ENCODE measurements at places on chromosomes 7 and 10.

- no peak for DNase-seq
These were observed 9.9 kb downstream of the SKIDA1 start for GRCh38 chr10:21515361-21516241.

DNA sequence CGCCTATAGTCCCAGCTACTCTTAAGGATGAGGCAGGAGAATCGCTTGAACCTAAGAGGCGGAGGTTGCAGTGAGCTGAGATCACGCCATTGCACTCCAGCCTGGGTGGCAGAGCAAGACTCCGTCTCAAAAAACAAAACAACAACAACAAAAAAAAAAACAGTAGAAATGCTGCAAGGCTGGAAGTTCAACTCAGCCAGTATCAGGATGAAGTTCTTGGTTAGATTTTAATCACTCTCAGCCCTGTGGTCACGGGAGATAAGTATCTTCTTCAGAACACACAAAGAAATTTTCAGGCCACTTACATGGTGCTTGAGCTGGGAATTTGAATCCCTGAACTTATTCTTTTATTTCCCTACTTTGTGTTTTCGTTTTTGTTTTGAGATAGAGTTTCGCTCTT lies 120.4 kb downstream of the MARCHF5 start:
- no peak for DNase-seq

DNA sequence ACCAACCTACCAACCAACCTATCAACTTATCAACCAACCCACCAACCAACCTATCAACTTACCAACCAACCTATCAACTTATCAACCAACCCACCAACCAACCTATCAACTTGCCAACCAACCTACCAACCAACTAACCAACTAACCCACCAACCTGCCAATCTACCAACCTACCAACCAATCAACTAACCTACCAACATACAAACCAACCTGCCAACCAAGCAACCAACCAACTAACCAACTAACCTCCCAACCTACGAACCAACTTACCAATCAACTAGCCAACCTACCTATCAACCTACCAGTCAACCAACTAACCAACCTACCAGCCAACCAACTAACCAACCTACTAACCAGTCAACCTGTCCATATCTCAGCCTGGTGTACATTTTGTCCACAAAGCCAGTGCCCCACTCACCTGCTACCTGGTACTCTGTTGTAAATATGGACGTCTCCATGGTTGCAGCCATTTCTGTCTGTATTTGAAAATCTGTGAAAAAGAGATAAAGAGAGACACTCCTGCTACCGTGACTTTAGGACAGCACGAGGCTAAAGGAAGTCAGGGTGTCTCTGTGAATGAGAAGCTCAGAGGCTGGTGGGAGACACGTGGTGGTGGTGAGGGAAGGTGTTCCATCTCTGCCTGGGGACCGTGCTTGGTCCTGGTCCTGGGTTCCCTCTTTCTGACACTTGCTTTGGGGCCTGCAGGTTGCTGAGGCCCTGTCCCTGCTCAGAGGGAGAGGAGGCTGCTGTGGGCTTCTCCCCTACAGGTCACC lies 41.9 kb upstream of the IL15RA start:
- DNase-seq = no peak

GRCh38 chr7:47331179-47331565 lies 250.7 kb downstream of the TNS3 start:
- DNase-seq = no peak

- no peak for DNase-seq
These were observed 13.4 kb downstream of the SERPINE1 start for GRCh38 chr7:101140339-101140699.

GRCh38 chr7:132939495-132939894 lies 142.4 kb downstream of the CHCHD3 start:
- no peak for DNase-seq

GRCh38 chr10:115706488-115707076 lies 566.4 kb downstream of the GFRA1 start:
- DNase-seq = peak; percentile 31

DNA sequence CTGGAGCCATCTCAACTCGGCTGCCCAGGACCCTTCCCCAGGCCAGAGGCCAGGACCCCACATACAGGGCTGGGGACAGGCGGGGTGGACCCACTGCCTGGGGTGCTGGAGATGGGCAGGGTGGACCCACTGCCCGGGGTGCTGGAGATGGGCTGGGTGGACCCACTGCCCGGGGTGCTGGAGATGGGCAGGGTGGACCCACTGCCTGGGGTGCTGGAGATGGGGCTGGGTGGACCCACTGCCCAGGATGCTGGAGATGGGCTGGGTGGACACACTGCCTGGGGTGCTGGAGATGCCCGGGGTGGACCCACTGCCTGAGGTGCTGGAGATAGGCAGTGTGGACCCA lies 32.4 kb upstream of the FOXL3 start:
- no peak for DNase-seq

DNA sequence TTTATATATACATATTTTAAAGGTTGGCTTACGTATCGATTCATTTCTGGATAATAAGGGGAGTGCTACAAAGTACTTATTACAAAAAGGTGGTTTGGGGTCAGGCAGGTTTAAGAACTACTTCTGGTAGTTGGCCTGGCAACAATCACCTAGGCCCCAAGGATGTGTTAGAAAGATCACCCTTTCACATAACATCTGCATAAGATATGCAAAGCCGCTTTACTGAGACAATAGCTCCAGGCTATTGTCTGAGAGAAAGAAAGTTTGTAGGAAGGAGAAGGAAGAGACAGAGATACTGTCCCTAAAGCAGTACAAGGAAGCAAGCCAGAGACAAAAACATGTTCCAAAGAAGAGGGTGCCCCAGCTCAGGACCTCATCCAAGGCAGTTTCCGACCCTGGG lies 6.2 kb downstream of the PAXIP1 start:
- no peak for DNase-seq

DNA sequence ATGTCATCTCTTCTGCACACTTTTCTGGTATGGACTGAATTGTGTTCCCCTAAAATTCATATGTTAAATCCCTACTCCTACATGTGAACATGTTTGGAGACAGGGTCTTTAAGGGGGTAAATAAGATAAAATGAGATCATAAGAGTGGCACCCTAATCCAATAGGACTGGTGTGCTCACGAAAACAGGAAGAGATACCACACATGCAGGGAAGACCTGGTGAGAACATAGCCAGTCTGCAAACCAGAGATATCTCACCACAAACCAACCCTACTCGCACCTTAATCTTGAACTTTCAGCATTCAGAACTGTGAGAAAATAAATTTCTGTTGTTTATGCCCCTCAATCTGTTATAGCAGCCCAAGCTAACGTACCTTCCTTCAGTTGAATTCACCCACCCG lies 51.8 kb downstream of the VWDE start:
- DNase-seq = no peak

GRCh38 chr10:78190051-78190825 lies 156.6 kb downstream of the RPS24 start:
- DNase-seq = no peak

DNA sequence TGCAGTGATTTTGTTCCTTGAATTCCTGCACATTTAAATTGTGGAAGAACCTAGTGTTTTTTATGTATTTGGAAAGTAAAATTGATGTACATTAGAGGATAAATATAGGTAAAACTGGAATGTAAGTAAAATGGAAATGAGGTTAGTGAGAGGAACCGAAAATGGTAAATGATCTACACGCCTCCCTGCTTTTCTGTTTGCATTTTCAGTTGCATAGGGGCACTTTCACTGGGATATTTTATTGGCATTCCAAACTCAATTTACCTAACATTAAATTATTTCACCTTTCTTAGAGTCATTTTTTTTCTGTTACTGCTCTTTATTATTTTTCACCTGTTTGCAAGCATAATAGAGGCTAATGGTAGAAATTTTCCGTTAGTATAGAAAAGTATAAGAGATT lies 8.0 kb downstream of the CDK13 start:
- no peak for DNase-seq

DNA sequence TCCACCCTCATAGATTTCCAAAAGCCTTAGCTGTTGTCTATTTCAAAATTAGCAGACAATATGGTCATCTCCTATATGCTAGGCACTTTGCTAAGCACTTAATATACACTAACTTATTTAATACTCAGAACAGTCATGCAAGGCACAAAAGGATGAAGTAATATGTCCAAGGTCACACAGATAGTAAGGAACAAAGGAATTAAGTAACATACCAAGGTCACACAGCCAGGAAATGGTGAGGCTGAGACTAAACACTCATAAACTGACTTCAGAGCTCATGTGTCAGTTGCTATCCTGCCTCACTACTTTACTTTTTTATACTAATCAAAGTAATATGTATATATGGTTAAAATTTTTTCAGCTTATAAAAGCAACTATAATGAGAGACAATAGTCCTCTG lies 23.6 kb upstream of the HIBADH start:
- DNase-seq = peak; percentile 17

DNA sequence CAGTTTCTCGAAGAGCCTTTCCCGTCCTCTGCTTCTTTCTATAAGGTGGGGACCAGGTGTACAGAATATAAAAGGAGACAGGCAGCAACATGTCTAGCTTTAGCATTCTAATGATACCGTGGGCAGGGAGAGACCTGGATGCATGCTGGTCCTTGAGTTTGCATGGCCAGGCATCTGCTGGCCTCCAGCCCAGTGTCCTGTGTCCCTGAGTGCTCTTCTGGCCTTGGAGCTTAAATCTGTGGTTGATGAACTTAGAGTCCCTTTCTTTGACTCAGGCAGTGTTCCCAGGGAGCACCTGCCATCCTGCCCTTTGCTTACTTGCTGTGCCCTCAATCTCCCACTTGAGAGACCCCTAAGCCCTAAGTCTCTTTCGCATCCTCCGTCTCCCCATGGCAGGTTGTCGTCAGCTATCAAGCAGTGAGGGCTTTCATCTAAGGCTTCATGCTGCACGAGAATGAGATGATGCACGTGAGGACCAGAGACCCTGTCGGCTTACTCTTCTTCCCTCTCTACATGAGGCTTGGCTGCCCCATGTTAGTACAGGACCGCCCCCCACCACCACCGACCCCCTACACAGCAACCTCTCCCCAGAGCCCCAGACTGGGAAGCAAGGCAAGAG lies 313.4 kb upstream of the C7orf33 start:
- DNase-seq = no peak

- peak; percentile 43 for DNase-seq
These were observed 6.6 kb downstream of the ANK3 start for GRCh38 chr10:60382946-60383681.

DNA sequence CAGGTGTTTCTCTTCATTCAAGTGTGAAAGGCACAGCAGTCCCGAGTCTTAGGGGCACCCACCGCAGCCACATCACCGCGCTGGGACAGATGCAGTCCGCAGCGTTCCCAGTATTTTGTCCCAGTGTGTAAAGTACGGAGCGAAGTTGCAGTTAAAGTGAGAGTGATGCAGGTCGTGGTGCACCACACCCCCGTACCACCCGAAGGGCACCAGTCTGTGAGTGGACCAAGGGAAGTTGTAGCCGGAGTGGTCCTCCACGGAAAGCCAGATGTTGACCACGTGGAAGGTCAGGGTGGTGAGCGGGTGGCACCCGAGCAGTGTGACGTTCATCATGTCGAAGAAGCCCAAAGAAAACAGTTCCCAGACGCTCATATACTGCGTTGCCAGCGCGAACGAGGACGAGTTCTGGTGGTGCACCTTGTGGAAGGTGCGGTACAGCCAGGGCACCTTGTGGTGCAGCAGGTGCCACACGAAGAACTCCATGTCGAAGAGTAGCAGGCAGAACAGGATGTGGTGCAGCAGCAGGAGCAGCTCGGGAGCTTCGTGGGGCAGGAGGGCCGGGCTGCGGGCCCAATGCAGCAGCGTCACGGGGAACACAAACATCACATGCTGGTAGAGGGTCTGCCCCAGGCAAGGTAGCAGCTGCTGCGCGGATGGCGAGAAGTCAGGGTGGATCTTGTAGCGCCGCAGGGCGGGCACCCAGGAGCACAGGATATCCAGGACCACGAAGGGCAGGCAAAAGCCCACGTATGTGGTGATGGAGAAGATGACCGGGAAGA lies 526 bp downstream of the CH25H start:
- peak; percentile 44 for DNase-seq

GRCh38 chr10:124561206-124561605 lies 99.6 kb downstream of the LHPP start:
- no peak for DNase-seq

- peak; percentile 52 for DNase-seq
These were observed 214.4 kb upstream of the KIAA1217 start for GRCh38 chr10:23994459-23995046.

- DNase-seq = peak; percentile 90
These were observed 4.6 kb upstream of the FAM170B start for GRCh38 chr10:49138361-49138891.

DNA sequence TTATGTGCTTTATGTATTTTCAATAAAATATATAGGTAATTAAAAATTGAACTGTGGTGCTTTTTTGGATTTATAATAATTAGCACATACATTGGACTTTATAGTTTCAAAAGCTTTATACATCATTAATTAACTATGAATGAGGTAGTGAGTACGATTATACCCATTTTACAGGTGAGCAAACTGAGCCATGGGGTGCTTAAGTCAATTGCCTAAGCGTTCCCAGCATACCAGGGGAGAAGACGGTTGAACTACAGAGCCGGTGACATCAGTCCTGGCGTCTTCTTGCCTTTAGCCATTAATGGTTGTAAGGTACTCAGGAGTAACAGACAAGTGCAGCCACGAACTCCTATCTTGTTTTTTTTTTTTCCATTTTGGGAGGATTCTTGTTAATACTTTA lies 172.8 kb downstream of the GATA3 start:
- DNase-seq = no peak

GRCh38 chr7:120856621-120857352 lies 1.2 kb downstream of the TSPAN12 start:
- peak; percentile 3 for DNase-seq
